ENCODE measurements at places on chromosomes 1 and 21.

DNA sequence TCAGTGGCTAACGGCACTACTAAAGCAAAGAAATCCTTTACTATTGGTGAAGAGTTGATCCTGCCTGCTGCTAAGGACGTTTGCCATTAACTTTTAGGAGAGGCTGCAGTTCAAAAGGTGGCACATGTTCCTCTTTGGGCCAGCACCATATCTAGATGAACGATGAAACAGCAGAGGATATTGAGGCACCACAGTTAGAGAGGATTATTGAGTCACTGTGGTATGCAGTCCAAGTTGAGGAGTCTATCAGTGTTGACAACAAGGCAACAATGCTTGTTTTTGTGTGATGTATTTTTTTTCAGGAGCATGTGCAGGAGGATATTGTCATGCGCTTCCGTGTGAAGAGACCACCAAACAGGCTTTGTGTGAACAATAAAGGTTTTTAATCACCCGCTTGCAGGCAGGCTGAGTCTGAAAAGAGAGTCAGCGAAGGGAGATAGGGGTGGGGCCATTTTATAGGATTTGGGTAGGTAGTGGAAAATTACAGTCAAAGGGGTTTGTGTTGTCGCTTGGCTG lies 80.9 kb downstream of the UCHL5 start:
- no peak for DNase-seq

DNA sequence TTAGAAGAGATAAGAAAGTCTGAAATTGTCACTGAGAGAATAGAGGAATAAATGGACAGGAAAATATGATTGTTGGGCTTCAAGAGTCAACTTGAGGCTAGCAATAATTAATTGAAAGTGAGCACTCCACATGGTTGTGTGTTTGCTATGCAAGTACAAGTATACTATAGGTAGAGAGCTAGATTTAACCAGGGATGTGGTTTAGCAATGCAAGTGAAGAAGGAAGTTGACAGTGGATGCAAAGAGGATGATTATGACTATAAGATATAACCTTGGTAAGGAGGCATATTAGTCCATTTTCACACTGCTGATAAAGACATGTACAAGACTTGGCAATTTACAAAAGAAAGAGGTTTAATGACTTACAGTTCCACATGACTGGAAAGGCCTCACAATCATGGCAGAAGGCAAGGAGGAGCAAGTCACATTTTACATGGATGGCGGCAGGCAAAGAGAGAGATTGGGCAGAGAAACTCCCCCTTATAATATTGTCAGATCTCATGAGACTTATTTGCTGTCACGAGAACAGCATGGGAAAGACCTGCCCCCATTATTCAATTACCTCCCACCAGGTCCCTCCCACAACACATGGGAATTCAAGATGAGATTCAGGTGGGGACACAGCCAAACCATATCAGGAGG lies 47.3 kb downstream of the DTL start:
- no peak for DNase-seq

GRCh38 chr1:2606396-2606880 lies 19.9 kb downstream of the PRXL2B start:
- DNase-seq, result no peak

- no peak for DNase-seq
Observed at GRCh38 chr21:32174819-32175218, 104.0 kb downstream of the MIS18A start.

DNA sequence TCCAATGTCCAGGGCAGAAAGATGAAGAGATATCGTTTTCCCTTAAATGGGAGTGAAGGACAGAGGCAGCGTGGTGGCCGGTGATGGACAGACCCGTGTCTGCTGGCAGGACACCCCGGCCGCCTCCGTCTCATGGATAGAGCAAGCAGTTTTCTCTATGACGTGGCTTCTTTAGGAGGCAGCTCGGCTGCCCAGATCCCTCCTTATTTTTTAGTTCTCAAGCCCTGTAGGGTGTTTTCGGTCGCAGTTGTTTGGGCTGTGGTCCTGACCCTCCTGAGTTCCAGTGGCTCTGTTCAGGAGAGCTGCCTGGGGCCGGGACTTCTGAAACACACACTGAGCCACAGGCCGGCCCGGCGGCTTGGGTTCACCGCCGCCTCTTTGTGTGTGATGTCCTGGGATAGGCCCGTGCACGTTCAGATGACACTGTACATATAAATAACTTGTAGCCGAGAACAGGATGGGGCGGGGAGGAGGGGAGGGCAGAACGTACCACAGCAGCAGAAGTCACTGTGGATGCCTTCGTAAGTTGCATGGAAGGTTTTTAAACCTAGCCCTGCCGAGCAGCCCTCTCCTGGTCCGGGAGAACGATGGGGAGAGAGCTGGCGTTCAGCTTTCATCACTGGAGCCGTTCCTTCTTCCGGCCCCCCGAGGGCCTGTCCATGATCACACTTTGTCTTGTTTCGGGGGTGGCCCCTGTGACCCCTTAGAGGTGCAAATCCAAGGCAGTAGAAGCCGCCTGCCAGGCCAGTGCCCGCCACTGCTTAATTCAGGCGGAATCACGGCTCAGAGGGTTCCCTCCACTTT lies 65.2 kb downstream of the SIK1 start:
- peak; percentile 33 for DNase-seq

DNA sequence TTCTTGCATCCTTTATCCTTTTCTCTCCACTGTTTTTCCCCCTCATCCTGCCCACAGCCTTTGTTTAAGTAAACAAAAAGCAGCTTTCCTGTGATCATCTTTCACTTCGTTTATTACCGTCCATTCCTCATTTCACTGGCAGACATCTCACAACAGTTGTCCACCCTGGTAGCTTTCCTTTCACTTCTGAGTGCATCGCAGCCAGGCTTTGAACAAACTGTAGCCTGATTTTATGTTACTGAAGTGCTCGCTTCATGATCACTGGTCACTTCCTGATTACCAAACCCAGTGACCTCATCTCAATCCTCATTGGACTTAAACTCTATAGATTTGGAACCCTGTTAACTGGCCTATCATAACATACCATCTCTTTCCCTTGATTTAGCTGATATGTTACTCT lies 67.7 kb downstream of the SDCCAG8 start:
- peak; percentile 29 for DNase-seq

GRCh38 chr1:117661027-117661426 lies 55.2 kb downstream of the TENT5C start:
- DNase-seq, result no peak

- DNase-seq, result no peak
Observed at GRCh38 chr1:203136409-203137042, 9.0 kb downstream of the ADORA1 start.

DNA sequence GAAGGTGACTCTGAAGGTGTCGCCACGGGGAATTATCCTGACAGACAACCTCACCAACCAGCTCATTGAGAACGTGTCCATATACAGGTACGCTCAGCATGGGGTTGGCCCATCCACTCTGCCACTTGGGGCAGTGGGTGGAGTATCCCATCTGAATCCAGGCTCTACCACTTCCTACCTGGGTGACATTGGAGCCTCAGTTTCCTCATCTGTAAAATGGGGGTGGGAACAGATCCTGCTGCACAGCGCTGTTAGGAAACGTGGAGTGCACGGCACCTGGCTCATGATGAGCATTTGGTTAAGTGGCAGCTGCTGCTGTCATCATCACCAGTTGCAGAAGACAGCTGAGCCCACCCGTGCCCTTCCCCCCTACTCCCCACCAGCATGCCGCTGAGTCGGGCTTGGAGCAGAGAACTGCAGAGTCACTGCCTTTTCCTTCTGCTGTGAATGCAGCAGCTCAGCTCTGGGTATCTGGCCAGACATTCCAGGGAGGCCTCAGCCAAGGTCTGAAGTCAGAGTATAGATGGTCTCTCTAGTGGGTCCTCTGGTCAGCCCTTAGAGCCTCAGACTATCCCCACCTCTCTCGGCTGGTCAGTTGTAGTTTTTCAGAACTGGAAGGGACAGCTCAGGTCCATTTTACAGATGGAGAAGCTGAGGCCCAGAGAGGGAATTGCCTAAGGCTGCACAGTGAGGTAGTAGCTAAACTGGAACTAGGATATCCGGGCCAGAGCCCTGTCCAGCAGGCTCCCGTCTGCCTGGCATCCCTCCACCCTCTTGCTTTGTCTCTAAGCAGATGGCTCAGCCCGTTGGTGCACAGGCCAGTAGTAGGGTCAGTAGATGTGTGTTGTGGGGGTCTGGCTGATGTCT lies 11.7 kb downstream of the LDLRAP1 start:
- no peak for DNase-seq

GRCh38 chr1:167551362-167551761 lies 2.2 kb downstream of the CREG1 start:
- DNase-seq, result no peak

DNA sequence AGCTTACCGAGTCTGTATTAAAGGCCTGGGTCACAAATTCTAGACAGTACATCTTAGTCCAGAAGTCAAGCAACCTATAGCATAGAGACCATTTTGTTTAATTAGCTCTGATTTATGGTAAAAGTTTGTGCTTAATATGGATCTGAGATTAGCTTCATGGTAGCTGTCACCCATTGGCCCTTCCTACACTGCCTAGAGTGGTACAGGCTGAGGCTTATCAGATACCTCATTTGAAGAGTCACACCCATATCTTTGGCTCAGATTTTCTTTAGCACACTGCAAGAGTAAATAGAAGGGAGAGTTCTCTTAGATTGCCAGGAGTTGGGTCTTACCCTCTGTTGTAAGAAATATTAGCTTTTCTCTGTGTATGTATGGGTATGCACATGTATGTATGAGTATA lies 3.6 kb downstream of the AK4 start:
- no peak for DNase-seq

DNA sequence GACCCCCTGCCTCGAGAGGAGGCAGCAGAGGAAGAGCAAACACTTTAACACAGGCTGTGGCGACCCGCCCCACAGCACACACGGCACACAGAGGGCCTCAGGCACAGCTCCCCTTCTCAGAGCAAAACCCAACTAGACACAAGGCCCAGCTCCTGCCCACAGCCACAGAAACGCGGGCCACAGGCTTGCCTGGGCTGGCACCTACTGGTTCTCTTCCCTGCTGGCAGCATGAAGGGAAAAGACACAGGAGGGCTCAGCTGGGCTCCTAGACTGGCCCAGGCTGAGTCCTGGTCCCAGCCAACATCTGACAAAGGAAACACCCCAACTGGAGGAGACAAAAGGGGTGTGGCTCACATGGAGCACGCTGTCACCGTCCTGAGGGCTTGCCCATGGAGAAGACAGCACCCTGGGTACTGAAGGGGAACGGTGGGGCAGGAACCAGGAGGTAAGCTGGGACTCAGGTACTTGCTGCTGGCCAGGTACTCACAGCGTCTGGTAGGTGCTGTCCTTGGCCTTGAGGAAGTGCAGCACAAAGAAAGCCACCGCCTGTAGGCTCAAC lies 3.5 kb downstream of the CD164L2 start:
- DNase-seq, result no peak

DNA sequence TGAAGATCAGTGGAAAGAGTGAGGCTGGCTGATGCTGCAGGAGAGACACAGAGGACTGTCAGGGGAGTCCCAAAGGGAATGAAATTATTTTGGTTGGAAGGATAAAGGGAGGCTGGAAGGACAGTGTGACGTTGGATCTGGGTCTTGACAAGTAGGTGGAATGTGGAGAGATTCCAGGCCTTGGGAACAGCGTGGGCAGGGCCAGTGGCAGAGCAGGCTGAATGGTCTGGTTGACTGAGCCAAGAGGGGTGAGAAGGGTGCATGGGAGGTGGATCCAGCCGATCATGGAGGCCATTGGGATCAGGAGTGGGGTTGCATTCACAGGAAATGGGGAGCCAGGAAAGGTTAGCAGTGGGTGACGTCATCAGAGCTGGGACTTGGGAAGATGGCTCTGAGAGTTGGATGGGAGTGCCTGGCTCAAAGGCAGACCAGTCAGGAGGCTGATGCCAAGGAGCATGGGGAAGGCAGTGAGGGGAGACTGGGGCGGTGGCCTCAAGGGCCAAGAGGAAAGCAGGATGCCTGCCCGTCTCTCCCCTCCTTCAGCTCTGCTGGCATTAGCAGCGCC lies 146.2 kb upstream of the VAMP3 start:
- no peak for DNase-seq

Measured in fibroblast of mammary gland (primary cell).